ENCODE measurements at places on chromosomes 3 and 15. TPM values are rescaled to one million over a fixed set of nuclear protein-coding genes. Genes with fewer than 3 reads are reported as not detected.

DNA sequence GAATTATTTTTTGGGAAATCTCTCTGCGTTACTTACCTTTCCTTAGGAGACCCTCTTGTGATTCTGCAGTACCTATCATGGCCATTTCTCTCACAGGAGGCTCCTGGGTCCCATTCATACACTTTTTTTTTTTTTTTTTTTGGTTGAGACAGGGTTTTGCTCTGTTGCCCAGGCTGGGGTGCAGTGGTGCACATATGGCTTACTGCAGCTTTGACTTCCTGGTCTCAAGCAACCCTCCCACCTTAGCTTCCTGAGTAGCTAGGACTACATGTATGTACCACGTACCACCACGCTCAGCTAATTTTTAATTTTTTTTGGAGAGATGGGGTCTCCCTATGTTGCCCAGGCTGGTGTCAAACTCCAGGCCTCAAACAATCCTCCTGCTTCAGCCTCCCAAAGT, 36.1 kb downstream of the TRAK1 start:
- no peak for DNase-seq

- no peak for DNase-seq
Observed at GRCh38 chr3:121545049-121545573, 677 bp downstream of the POLQ start.

DNA sequence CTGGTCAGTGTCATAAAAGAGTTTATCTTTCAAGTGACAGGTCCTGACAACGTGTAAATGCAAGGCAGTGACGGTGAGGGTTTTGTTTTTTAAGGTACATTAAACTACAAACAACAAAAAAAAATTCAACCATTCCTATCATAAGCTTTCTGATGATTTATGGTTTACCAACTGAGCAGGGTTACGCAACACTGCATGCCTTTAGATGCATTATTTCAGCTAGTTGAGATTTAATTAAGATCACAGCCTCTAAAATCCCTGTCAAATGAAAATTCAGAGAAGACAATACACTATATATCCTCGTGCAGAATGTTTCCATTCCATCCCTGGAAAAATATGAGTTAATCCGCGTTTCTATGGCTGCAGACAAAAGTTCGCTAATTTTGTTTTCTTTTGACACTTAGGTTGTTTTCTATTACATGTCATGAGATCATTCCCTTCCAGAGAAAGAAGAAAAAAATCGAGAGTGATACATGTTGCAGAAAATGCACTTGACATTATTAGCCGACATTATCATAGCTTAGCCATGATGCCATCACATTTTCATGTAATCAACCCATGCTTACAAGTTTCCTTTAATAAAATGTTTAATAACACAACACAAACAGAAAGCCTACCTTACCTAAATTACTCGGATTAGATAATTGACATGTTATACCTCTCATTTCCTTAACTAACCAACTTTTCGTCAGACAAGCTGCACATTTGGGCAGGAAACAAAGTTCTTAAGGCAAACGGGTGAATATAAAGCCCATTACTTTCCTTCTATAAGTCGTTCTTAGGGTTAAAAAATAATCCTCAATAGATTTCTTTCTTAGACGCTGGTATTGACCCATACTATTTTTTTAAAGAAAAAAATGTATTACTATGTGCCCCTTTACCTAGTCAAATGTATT, 521.2 kb downstream of the FOXP1 start:
- DNase-seq = peak; percentile 41

DNA sequence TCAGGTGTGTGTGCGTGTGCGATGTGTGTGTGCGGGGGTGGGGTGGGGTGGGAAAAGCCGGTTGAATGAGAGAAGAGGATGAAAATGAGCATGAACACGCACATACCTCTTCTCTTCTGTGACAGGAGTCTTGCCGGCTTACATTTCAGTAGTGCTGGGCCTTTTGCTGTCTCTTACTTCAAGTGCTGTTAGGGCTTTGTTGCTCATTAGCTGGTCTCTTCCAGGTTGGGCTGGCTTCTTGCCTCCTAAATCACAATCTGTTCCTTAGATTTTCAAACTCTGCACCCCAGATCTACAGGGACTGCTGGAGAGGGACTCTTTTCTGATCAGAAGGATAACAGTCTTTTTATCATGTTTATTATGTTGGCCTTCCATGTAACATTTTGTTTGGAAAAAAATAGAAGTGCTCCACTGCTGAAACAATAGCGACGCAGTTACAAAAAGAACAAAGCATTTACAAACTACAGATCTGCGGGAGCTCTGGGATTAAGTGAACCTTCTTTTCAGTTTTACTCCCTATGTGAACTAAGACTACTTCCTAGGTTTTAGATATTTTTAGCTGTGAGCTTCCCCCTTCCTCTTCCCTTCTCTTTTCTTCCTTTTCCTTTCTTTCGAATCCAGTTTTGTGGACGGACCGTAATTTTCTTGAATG, 48.5 kb downstream of the USP13 start:
- no peak for DNase-seq

GRCh38 chr15:73832657-73833056, 40.7 kb upstream of the TBC1D21 start:
- DNase-seq = no peak

GRCh38 chr3:16026753-16027152, 147.7 kb upstream of the GALNT15 start:
- DNase-seq = no peak

DNA sequence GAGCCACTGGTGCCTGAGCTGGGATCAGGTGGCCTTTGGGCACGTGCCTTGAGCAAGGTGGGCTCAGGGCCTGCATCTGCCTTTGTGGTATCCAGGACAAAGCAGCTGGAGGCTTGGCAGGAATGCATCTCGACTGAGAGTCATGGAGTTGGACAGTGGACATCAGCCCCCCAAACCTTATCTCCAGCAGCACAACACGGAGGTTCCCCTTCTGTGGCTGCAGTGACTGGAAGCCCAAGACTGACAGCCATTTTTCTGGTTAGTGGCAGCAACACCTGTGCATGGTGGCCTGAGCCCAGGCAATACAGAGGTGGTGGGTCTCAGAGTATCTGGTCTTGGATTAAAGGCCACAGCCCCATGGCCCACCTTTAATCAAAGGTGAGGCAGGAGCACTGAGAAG, 27.8 kb upstream of the TSEN2 start:
- no peak for DNase-seq

GRCh38 chr15:54364961-54365360, 386.7 kb downstream of the UNC13C start:
- no peak for DNase-seq

GRCh38 chr15:86483936-86484335, 404.3 kb downstream of the AGBL1 start:
- DNase-seq = no peak

DNA sequence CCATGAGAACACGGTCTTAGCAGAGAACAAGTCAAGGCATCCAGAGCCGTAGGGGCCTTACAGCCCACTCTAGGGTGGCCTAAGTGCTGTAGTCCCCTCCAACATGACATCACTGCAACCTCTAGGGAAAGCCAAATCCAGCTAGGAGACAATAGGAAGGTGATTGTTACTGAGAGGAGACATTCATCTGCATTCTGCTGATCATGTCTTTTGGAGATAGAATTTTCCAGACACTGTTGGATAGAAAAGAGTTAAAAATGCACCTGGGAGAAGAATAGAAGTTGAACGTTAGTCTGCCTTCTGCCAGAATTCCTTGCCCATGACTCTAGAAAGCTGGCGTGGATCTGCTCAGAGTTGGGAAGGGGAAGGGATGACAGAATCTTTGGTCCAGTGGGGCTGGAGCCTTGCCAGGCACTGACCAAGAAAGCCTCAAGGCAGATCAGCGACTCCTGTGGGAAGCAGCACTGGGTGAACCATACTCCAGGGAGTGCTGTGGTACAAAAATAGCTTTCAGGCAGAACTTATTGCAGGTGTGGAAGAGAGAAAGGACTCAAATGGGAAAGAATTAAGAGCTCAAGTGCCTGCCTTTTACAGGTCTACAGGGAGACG, 44.8 kb upstream of the RAF1 start:
- peak; percentile 34 for DNase-seq

GRCh38 chr3:59607656-59608055, 557.8 kb upstream of the CFAP20DC start:
- DNase-seq = no peak

DNA sequence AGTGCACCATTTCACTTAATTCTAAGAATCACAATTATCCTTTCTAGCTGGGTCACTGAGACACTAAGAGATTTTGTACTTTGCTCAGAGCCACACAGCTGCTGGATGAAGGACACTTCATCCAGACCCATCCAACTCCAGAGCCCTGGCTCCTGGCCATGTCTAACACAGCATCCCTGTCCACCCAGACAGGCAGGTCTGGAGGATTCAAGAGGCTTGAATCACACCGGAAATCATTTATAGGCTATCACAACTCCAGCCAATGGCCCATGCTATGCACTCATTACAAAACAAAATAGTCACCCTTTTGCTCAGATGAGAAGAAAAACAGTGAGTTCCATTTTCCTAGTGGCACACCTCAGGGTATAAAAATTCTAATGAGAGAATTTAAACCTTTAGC, 198.2 kb upstream of the LMCD1 start:
- DNase-seq = no peak

The SSUH2 gene
- total RNA-seq = not detected

Data from stomach (tissue), 19 donors.